PC-3 (cell line): ENCODE measurements at places on chromosomes 12 and 14. TPM values are rescaled to one million over a fixed set of nuclear protein-coding genes. Genes with fewer than 3 reads are reported as not detected.

- no peak for DNase-seq
Measured at GRCh38 chr12:4829161-4829792, 80.4 kb upstream of the KCNA1 start.

Gene CRIP1
- 45.9 and 48.7 TPM in 2 replicates for total RNA-seq

DNA sequence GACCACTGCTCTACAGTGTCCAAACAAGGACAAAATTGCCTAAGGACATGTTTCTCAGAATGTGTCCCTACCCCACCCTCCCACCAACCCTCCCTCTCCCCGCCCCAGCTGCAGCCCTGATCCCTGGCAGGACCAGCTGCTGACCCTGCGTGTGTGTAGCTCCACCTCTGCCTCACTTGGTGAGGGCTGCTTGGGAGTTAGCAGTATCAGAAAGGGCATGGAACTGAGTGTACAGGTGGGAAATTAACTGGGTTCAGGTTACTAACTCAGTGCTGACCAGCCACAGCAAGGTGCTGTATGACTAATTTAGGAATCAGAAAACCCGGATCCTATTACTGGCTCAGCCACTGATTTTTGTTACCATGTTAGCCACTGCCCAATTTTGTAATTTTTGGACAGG lies 11.3 kb upstream of the PLEKHD1 start:
- peak; percentile 74 for DNase-seq

DNA sequence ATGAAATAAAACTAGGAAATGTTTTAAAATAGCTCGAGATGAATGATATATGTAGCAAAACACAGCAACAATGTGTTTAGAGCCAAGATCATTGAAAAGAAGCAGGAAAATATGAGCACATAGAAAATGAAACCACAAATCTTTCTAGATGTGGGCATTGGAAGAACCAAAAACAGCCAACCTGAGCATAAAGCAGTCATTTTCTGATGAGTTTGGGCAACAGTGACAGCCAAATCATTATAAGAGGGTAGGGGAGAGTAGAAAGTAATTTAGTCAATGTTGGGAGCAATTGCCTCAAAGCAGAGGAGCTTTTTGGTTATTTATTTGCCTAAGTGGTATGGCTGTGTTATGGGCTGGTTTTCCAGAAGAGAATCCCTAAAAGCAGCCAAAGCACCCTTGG lies 8.8 kb upstream of the BICDL1 start:
- DNase-seq: no peak

GRCh38 chr12:19550626-19551025 lies 111.3 kb downstream of the AEBP2 start:
- DNase-seq: no peak

Gene SERPINA1
- 5.4 and 10.5 TPM in 2 replicates for total RNA-seq

- no peak for DNase-seq
Measured at GRCh38 chr14:52021957-52022600, 32.7 kb downstream of the RTRAF start.

Gene SUOX
- total RNA-seq: 18.0 and 33.9 TPM in 2 replicates

Gene DHRS2
- 40.9 and 43.2 TPM in 2 replicates for total RNA-seq
